ENCODE measurements at places on chromosomes 6 and 20. TPM values are rescaled to one million over a fixed set of nuclear protein-coding genes. Genes with fewer than 3 reads are reported as not detected.

- ATAC-seq = no peak
These were observed 262.2 kb downstream of the NRN1 start for GRCh38 chr6:5744497-5744896.

DNA sequence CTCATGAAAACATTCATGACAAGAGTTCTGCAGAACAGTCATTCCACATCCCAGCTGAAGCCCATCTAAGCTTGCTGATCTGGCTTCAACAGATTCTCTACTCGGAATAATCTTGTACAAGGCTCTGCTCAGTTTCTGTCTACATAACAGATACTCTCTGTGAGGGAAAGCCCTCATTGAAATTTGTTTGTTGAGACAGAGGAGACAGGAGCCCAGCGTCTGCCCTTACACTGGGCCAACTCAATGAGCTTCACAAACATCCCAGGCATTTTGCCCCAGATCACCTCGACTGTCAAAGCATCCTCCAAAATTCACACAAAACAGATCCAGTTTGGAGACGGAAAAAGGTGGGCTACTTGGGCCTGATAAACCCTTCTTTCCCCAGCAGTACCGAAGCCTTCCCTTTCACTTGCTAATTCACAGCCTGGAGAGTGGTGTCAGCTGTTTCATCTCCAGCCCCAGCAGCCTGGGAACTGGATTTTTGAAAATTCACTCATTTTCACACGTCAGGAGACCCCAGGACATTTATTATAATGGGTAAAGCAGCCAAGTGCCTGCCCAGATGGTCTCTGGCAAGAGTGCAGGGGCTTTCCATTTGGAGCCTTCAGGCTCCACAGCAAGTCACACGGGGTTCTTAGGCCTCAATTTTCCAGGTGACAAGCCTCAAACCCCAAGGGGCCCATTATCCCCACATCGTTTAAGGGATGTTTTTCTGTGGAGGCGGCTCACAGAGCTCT, 7.3 kb downstream of the CCDC167 start:
- ATAC-seq = peak; percentile 58

DNA sequence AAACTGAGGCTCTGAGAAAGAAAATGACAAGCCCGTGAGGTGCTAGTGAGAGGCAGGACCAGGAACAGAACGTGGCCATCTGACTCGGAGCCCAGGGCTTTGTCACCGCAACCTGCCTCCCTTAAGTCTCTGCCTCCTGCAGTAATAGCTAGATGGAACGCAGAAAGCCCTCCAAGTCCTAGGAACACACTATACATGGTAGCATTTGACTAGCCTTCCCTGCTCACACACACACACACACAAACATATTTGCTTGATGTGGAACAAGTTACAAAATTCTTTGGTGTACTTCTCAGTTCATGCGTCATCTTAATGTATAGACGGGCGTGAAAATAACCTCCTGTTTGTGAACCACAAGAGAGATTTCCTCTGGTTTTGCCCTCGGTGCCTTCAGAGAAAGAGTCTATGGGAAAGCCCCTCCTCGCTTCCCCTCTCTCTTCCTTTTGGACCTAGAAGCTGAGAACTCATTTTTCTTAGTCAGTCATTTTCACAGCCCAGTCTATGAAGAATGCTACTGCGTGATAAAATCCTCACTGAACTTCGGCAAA, 38.8 kb downstream of the C6orf52 start:
- no peak for ATAC-seq

GRCh38 chr20:4815628-4816027, 93.9 kb downstream of the PRND start:
- no peak for ATAC-seq

DNA sequence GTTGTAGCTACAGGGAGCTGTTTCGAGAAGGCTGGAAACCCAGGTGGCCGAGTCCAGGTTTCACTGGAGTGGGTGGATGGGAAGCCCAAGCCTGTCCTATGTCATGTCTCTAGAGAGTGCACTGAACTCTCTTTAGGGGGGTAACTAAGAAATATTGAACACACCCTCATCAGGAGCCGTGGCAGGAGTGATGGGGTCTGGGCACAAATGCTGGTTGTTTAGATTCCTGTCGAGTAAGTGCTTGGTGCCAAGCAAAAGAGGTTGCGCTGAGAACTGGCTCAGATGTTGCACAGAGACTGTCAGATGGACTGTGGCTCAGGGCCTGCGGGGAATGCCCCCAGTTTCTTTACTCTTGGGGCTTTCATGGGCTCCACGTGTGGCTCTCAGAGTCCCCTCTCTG, 7.3 kb upstream of the FAM209A start:
- ATAC-seq = no peak

DNA sequence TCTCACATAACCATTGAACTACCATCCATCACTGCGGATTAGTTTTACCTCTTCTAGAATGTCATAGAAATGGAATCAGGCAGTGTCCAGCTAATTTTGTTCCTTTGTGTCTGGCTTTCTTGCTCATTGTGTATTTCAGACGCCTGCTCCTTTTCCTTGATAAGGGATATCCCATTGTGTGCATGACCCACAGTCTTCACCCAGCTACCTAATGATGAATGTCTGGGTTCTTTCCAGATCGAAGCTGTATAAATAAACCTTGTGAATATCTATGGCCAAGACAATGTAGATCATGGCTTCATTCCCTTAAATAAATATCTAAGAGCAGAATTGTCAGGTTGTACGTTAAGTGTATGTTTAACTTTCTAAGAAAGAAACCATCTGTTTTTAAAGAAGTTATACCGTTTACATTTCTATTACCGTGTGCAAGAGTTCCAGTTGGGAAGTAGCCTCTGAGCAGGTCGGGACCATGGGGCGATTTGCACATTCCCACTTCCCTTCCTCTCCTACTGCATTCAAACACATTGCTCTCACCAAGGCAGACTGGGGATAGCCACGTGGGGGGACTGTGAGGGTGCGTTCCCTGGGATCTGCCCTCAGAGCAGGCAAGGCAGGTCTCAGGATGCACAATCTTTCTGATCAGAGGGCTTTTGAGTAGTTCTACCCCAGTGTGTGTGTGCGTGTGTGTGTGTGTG, 13.1 kb downstream of the CD93 start:
- no peak for ATAC-seq

- ATAC-seq = no peak
These were observed 167.6 kb downstream of the TFAP2B start for GRCh38 chr6:50986319-50986718.

The PDSS2 gene
- total RNA-seq = 12.0 TPM

DNA sequence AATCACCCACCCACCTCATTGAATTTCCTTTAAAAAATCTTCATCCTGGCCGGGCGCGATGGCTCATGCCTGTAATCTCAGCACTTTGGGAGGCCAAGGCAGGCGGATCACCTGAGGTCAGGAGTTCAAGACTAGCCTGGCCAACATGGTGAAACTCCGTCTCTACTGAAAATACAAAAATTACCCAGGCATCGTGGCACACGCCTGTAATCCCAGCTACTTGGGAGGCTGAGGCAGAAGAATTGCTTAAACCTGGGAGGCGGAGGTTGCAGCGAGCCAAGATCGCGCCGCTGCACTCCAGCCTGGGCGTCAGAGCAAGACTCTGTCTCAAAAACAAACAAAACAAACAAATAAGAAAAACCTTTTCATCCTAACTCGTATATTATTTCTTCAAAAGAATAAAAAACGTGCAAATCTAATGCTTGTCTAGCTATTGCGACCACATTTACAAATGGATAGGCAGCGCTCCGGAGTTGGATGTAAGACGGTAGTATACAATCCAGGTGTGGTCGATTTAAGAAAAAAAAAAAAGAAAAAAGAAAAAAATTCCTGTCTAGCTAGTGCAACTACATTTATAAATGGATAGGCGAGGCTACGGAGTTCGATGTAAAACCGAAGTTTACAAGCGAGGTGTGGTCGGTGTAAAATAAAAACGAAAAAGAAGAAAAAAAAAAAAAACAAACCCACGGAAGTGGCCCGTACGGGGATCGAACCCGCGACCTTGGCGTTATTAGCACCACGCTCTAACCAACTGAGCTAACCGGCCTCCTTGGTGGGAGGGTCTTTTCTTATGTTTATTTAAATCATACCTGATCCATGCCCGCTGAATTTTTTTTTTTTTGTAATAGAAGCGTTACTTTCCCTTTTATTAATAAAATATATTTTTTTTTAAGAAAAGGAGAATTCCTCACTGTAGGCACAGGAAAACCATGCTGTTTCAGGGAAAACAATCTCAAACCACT, 70.7 kb upstream of the PRSS16 start:
- ATAC-seq = peak; percentile 24

- ATAC-seq = no peak
These were observed 18.2 kb downstream of the TMEM244 start for GRCh38 chr6:129842881-129843409.

- peak; percentile 93 for ATAC-seq
These were observed 33.4 kb upstream of the SLC22A1 start for GRCh38 chr6:160088069-160088783.

The GMPR gene
- total RNA-seq = 2.2 TPM

The PEX3 gene
- total RNA-seq = 18.8 TPM

DNA sequence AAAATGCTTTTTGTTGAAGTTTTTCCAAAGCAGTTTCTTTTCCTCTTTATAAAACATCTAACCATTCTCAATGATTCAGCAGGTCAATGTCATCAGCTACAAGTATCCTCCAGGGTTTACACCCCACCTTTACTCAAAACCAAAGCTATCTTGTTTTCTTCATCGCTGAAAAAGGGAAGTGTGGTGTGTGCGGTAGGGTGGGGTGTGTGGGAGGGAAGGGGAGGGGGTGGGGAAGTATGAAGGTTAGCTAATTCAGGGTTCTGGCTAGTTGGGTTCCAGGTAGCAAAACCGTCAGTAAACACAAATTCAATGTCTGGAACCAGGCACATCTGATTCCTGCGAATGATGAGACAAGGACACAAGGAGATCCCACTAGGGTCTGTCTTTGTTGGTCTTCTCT, 189.6 kb downstream of the GJA10 start:
- ATAC-seq = no peak

DNA sequence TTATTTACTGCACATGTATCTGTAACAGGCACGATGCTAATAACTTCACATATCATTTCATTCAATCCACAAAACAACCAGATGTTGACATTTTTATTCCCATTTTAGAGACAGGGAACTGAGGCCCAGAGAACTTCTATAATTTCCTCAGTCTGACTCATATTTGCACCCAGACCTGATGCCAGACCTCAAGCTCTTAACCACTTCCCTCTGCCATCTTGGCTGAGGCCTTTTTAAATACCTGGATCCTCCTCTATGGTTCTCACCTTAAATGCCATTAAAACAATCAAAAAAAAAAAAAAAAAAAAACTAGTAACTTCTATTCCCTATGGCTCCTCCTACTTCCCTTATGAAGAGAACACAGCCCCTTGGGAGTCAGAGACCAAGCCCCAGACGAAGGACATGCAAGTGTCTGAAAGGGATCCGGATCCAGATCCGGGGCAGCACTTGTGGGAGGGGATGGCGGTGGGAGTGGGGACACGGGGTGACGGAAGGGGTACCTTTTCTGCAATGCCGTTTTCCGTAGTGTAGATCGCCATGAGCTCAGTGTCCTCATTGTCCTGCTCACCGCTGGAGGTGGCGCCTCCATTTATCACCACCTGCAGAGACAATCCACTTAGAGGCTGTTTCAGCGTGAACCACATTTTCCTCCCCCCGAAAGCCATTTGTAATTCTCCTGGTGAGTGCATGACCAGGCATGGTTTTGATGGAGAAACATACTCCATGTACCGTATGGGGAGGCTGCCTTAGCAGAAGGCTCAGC, 88.7 kb downstream of the SLC23A2 start:
- no peak for ATAC-seq

DNA sequence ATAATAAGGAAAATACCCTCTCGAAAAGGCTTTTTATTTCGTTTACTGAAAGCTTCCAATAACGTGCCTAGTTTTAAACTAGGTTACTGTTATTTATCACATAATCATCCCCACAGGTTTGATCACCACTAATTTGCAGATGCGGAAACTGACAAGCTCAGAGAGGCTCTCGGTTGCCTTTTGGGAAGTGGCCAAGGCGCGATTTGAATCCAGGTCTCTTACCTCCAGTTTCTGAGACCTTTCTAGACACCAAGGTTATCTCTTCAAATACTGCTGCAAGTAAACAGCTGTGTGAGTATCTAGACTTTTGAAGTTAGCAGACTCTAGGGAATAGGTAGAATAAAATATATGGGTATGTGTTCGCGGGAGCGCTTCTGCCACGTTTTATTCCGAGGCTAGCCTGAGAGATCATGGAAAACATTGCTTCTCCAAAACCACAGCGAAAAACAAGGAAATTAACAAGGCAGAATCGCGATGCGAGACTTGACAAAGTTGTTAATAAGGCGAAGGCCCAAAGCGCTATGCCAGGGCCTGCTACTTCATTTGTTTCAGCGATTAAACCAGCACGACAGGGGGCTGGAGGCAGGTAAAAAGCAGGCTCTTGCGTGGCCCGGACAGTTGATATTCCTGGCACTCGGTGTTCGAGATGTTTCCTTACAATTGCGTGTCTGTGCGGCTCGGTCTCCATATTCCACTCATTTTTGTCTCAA, 1.8 kb upstream of the JARID2 start:
- no peak for ATAC-seq

- no peak for ATAC-seq
These were observed 51.6 kb upstream of the TAB2 start for GRCh38 chr6:149265945-149266344.

The MRPS10 gene
- total RNA-seq = 25.6 TPM

DNA sequence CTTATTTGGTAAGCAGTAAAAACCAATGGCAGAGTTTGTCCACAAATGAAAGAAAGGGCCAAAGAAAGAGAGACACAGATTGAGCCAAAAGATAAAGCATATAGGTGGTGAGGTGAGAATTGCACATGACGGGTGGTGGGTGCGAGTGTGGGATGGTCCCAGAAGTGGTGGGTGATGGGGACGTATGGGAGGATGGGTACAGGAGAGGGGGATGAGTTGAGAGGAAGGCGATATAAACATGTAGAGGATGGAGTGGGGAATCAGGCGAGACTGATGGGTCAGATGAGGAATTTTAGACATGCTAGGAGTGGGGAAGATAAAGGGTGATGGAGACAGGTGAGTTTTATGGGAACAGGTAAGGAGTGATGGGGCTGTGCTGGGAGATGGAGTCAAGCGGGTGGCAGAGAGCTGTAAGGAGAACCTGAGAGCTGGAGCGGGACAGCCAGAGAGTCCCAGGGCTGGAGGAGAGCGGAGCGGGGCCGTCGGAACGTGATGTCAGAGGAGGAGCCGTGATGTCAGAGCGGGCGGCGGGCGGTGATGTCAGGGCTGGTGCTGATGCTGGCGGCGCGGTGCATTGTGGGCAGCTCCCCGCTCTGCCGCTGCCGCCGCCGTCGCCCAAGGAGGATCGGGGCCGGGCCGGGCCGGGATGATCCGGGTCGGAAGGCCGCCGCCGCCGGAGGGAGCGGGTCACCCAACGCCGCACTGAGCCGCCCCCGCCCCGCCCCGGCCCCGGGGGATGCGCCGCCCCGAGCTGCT, at the start of gene TTBK1:
Gene TTBK1, plus strand, starts transcription at position 574 of the 756 bp plus-strand sequence. CDS start 3,180 bp downstream, outside the sequence.
- ATAC-seq = peak; percentile 45

The KCNK5 gene
- total RNA-seq = 0.15 TPM

Data from motor neuron (in vitro differentiated cells).